ENCODE measurements at places on chromosomes 7 and 10.

GRCh38 chr7:24763303-24763901, 6.1 kb upstream of the GSDME start:
- DNase-seq, result no peak

DNA sequence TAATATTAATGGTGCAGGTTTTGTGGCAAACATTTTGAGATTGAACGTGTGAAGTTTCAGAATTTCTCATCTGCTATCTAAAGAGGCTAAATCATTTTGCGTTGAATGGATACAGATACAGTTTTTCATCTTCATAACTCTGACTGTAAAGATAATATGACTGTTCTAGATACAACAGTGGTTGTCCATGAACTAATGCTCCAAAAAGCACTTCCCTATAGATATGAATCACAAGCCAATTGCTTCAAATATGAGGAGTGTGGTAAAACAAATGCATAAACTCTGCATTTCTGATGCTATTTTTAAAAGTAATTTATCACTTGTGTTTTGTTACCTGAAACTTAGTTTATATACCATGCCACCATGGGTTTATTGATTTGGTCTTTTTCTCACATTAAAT, 750.1 kb downstream of the MAGI2 start:
- DNase-seq, result no peak

DNA sequence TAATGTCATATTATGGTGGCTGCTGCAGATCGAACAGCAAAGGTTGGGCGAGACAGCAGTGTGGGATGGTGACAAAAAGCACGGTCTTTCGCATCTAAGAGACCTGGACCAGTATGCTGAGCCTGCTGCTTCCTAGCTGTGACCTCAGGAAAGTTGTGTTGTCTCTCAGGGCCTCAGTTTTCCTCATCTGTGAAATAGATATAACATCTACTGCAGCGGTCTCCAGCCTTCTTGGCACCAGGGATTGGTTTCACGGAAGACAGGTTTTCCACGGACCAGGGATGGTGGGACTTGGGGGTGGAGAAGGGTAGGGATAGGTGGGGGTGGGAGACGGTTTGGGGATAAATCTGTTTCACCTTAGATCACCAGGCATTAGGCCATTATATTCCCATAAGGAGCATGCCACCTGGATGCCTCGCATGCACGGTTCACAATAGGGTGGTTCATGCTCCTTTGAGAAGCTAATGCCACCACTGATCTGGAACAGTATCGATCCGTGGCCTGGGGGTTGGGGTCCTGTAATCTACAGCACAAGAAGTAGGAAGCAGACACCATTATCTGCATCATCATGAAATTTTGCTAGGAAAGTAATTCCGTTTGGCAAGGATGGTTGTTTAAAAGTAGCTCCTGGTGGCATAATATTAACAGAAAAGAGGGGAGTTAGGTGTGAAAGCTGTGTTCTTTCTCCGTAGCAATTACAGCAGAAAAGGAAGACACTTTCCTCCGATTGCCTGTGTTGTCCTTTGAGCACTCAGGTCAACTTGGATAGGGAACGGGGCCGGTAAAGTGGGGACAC, 10.8 kb downstream of the KLF6 start:
- DNase-seq, result no peak

DNA sequence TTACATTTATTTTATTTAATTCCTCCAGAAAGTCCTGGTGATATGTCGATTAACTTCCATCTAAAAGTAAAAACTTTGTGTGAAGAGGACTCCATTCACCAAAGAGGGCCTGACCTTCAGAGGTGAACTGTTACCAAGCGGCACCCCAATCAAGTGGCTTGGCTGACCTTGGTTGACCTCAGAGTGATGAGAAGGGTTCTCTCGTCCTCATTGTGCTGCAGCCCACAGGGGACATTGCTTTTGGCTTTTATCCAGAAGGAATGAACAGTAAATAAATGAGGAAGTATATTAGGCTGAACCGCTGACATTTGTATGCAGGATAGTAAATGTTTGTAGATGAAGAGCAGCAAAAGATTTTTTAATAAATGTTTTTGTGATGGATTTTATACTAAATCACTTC, 172.4 kb upstream of the MKI67 start:
- no peak for DNase-seq

All from GM19239 (cell line).